Activated CD4-positive, alpha-beta T cell treated with anti-CD3 and anti-CD28 coated beads for 36 hours (primary cell): ENCODE measurements at places on chromosomes 3 and 15. TPM values are rescaled to one million over a fixed set of nuclear protein-coding genes. Genes with fewer than 3 reads are reported as not detected.
A peak's percentile ranks its signal among the peaks of the same experiment; 100 is the strongest.

- no peak overlapping the region for H3K27ac ChIP-seq
- H3K4me3 ChIP-seq, result no peak overlapping the region
- H3K27me3 ChIP-seq, result no peaks in the 10 kb centered on the region
- H3K36me3 ChIP-seq, result no peaks in the 10 kb centered on the region
- no peaks in the 10 kb centered on the region for H3K4me1 ChIP-seq
These were observed 250.0 kb upstream of the VEPH1 start for GRCh38 chr3:157752956-157753786.

DNA sequence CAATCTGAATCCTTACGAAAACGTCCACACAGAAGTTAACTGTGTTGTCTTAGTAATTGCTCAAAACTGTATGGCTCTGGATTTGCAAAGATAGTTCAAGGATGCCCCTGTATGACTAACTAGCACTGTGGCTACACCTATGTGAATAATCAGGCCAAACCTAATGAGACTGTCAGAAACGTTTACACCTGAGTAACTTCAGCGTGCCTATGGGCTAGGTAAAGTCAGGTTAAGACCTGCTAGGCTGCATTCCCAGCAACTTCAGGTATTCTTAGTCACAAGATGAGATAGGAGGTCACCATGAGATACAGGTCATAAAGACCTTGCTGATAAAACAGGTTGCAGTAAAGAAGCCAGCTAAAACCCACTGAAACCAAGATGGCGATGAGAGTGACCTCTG lies 87.8 kb upstream of the PLXND1 start:
- no peak for DNase-seq
- H3K27me3 ChIP-seq, result no peaks in the 10 kb centered on the region
- H3K27ac ChIP-seq, result no peak overlapping the region
- H3K4me1 ChIP-seq, result peaks cover 5% of the 10 kb centered on the region
- no peaks in the 10 kb centered on the region for H3K36me3 ChIP-seq

DNA sequence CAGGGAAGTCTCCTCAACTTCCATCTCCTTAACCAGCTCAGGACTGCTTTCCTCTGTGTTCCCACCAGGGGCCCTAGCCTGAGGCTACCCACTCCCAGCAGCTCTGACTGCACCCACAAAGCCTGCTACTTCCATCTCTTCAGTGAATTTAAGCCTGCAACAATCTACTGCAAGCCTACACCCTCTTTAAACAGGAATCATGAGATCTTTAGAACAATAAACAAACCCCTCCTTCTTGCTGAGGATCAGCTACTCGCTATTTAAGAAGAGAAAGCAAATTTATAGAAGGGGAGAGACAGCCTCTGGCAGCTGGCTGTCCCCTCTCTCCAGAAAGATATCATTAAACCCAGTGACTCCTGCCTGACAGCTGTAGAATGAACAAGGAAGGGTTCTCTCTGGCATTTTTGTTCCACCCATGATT lies 51.9 kb downstream of the ARHGAP31 start:
- H3K4me3 ChIP-seq, result no peak overlapping the region
- no peaks in the 10 kb centered on the region for H3K36me3 ChIP-seq
- H3K27me3 ChIP-seq, result no peaks in the 10 kb centered on the region
- DNase-seq, result no peak

- DNase-seq, result no peak
- no peak overlapping the region for H3K27ac ChIP-seq
- no peaks in the 10 kb centered on the region for H3K27me3 ChIP-seq
- H3K4me3 ChIP-seq, result no peak overlapping the region
- H3K4me1 ChIP-seq, result no peaks in the 10 kb centered on the region
These were observed 173.0 kb downstream of the SHQ1 start for GRCh38 chr3:72675243-72675642.

CTXN2 gene
- total RNA-seq, result not detected

DNA sequence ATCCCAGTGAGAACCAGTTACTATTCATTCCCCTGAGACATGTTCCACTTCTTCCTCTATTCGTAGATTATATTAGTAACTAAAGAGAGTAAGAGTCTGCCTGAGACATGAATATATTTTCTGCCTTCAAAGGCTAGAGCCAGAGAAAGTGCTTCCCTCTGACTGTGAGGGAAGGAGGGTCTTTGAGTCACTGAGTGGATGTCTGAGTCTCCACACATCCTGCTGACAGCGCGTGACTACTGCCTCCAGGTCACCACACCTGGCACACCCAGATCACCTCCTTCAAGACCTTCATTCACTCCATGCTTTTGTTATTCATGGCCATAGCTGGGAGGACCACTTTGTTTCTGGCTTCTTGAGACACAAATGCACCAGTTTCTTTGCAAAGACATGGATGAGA lies 135.6 kb downstream of the SOX2 start:
- no peak overlapping the region for H3K4me3 ChIP-seq
- no peak overlapping the region for H3K27ac ChIP-seq
- no peaks in the 10 kb centered on the region for H3K4me1 ChIP-seq

ZDHHC3 gene
- total RNA-seq, result 32.9 TPM

- H3K4me3 ChIP-seq, result no peak overlapping the region
- H3K27ac ChIP-seq, result no peak overlapping the region
- peaks cover 15% of the 10 kb centered on the region for H3K4me1 ChIP-seq
- no peaks in the 10 kb centered on the region for H3K27me3 ChIP-seq
These were observed 59.2 kb downstream of the LIPC start for GRCh38 chr15:58490888-58491473.

COLQ gene
- 1.1 TPM for total RNA-seq

HGD gene
- total RNA-seq, result 0.58 TPM

- no peak overlapping the region for H3K4me3 ChIP-seq
- H3K27me3 ChIP-seq, result no peaks in the 10 kb centered on the region
- H3K4me1 ChIP-seq, result peaks cover 15% of the 10 kb centered on the region
- H3K36me3 ChIP-seq, result no peaks in the 10 kb centered on the region
- peak; percentile 31 for DNase-seq
These were observed 155.6 kb upstream of the STT3B start for GRCh38 chr3:31377045-31377642.

DNA sequence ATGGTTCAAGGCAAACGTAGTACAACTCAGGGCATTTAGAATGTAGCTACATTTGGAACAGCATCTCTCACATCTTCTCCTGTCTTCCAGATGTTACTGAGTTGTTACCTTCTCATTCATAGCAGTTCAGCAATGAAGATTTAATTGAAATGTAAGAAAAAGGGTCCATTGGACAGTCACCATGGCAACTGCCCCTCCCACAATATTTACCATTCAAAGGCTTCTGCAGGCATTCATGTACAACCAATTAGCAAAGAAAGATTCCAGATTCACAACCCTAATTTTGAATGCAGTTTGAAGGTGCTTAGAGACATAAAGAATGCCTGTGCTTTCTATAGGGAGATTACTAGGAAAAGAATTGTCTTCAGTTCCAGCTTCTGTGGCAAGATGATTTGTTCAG lies 22.2 kb downstream of the SCN11A start:
- no peak overlapping the region for H3K4me3 ChIP-seq
- H3K4me1 ChIP-seq, result no peaks in the 10 kb centered on the region
- no peak for DNase-seq
- H3K36me3 ChIP-seq, result no peaks in the 10 kb centered on the region

ITIH1 gene
- not detected for total RNA-seq

GRCh38 chr15:89118481-89118989 lies 30.3 kb downstream of the ABHD2 start:
- H3K4me1 ChIP-seq, result peaks cover 17% of the 10 kb centered on the region
- DNase-seq, result no peak
- H3K36me3 ChIP-seq, result peaks cover 52% of the 10 kb centered on the region
- H3K27me3 ChIP-seq, result no peaks in the 10 kb centered on the region

CYP11A1 gene
- not detected for total RNA-seq

SLC2A2 gene
- total RNA-seq, result not detected

BCHE gene
- total RNA-seq, result not detected

DNA sequence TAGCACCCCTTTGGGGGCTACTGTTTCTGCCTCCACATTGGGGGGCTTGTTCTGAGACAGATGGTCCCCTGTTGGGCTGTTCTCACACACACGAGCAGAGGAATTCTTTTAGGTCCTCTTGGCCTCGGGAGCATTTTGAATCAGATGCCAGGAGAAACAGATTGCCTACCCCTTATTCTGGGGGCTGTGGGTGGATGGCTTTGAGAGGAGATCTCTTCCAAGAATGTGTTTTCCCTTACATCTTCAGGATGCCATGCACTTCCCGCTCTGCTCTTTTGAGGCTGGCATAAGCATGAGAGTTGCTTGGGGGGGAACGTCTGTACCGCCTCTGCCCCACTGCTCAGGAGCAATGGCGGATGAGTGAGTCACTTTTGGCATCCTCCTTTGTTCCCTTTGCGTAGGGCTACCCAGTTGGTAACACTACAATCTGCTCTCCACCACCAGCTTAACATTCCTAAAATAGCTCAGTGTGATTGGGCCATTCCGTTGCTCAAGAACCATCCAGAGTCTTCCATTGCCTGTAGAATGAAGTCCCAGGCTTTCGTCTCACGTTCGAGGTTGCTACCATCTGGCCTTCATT lies 154.4 kb downstream of the RPLP1 start:
- no peak overlapping the region for H3K27ac ChIP-seq
- H3K4me1 ChIP-seq, result peaks cover 8% of the 10 kb centered on the region
- no peaks in the 10 kb centered on the region for H3K36me3 ChIP-seq

GRCh38 chr3:42891042-42891441 lies 14.9 kb upstream of the ZNF662 start:
- no peak overlapping the region for H3K27ac ChIP-seq
- peaks cover 6% of the 10 kb centered on the region for H3K27me3 ChIP-seq
- no peaks in the 10 kb centered on the region for H3K36me3 ChIP-seq
- DNase-seq, result no peak
- no peaks in the 10 kb centered on the region for H3K4me1 ChIP-seq

MUC13 gene
- total RNA-seq, result not detected

GRCh38 chr3:48301020-48301799 lies 32.3 kb downstream of the SPINK8 start:
- peak within 1 kb of the TSS; percentile 92 for H3K4me3 ChIP-seq
- H3K36me3 ChIP-seq, result peaks cover 39% of the 10 kb centered on the region
- peaks cover 27% of the 10 kb centered on the region for H3K4me1 ChIP-seq
- peak; percentile 97 for DNase-seq
- no peaks in the 10 kb centered on the region for H3K27me3 ChIP-seq

- H3K27me3 ChIP-seq, result peaks cover 2% of the 10 kb centered on the region
- H3K4me3 ChIP-seq, result no peak overlapping the region
- H3K36me3 ChIP-seq, result no peaks in the 10 kb centered on the region
- no peak overlapping the region for H3K27ac ChIP-seq
These were observed 250.6 kb downstream of the MBNL1 start for GRCh38 chr3:152519376-152519775.

DNA sequence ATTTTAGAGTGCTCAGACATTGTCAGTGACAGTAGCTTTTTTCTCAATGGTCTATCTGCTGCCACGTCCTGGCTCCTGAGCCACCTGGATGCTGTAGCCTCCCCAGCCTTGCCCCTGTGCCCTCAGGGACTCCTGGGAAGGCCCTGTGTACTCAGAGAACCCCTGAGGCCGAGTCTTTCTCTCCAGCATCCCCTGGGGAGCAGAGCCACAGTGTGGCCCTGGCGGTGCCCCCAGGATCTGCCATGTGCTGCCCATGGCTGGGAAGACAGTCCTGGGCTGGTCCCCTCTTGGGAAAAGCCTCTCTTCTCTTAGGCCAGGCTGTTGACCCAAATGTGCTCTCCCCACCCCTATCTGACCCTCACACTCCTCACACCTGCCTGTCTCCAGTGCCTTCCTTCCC lies 5.0 kb downstream of the MYD88 start:
- H3K27ac ChIP-seq, result no peak overlapping the region
- H3K4me1 ChIP-seq, result peaks cover 26% of the 10 kb centered on the region
- H3K36me3 ChIP-seq, result peaks cover 23% of the 10 kb centered on the region
- no peaks in the 10 kb centered on the region for H3K27me3 ChIP-seq

- H3K4me3 ChIP-seq, result no peak overlapping the region
- H3K36me3 ChIP-seq, result no peaks in the 10 kb centered on the region
- no peak overlapping the region for H3K27ac ChIP-seq
- DNase-seq, result no peak
These were observed 296.6 kb downstream of the PLOD2 start for GRCh38 chr3:145864336-145864735.

ZKSCAN7 gene
- 2.0 TPM for total RNA-seq

GRCh38 chr3:70829092-70829491 lies 516.7 kb upstream of the MDFIC2 start:
- DNase-seq, result no peak
- no peak overlapping the region for H3K4me3 ChIP-seq
- H3K27ac ChIP-seq, result no peak overlapping the region
- no peaks in the 10 kb centered on the region for H3K36me3 ChIP-seq
- H3K4me1 ChIP-seq, result no peaks in the 10 kb centered on the region

GRCh38 chr15:73838831-73839426 lies 34.4 kb upstream of the TBC1D21 start:
- no peak overlapping the region for H3K27ac ChIP-seq
- DNase-seq, result no peak
- no peak overlapping the region for H3K4me3 ChIP-seq

DNA sequence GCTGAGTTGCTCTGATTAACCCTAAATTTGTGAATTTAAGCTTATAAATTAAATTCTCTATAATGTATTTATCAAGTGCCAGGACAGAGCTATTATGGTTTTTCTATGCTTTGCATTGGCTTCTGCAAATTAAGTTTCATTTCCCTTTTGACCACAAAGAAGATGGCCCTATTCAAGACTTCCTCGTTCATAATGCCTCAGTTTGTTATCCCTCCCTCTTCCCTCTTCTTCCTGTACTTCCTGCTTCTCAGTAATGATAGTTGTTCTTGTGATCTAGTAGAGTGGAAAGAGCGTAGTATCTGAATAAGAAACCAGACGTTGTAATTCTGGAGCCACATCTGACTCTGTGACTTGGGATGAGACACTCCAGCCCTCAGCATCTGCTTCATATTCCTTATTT lies 118.7 kb downstream of the CACNA1D start:
- no peak overlapping the region for H3K27ac ChIP-seq
- H3K4me3 ChIP-seq, result no peak overlapping the region
- H3K36me3 ChIP-seq, result no peaks in the 10 kb centered on the region
- H3K27me3 ChIP-seq, result peaks cover 13% of the 10 kb centered on the region
- no peaks in the 10 kb centered on the region for H3K4me1 ChIP-seq

- peaks cover 2% of the 10 kb centered on the region for H3K4me1 ChIP-seq
- no peaks in the 10 kb centered on the region for H3K36me3 ChIP-seq
- DNase-seq, result peak; percentile 57
- H3K27ac ChIP-seq, result no peak overlapping the region
These were observed 57.5 kb upstream of the PRR23E start for GRCh38 chr3:127135241-127136023.

- no peak for DNase-seq
- H3K27ac ChIP-seq, result no peak overlapping the region
- peaks cover 17% of the 10 kb centered on the region for H3K27me3 ChIP-seq
- peaks cover 3% of the 10 kb centered on the region for H3K4me1 ChIP-seq
- H3K4me3 ChIP-seq, result no peak overlapping the region
These were observed 130.6 kb upstream of the FHIT start for GRCh38 chr3:61381745-61382392.

- H3K4me1 ChIP-seq, result no peaks in the 10 kb centered on the region
- H3K27me3 ChIP-seq, result peaks cover 15% of the 10 kb centered on the region
- no peaks in the 10 kb centered on the region for H3K36me3 ChIP-seq
- no peak overlapping the region for H3K4me3 ChIP-seq
These were observed 92.0 kb upstream of the SAMMSON start for GRCh38 chr3:69907554-69907953.

ZNF770 gene
- 65.1 TPM for total RNA-seq

DNA sequence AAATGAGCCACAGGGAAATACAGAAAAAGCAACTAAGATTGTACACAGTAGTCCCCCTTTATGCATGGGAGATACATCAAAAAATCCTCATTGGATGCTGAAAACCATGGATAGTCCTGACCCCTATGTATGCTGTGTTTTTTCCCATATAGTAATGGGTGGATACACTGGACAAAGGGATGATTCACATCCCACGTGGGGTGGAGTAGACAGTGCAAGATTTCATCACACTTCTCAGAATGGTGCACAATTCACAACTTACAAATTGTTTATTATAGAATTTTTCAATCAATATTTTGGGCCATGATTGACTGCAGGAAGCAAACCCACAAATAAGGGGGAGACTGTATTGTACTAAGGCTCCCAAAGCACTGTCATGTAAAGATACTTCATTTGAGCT lies 224.4 kb upstream of the STRIT1 start:
- DNase-seq, result no peak
- H3K27me3 ChIP-seq, result peaks cover 1% of the 10 kb centered on the region
- H3K4me1 ChIP-seq, result no peaks in the 10 kb centered on the region
- H3K27ac ChIP-seq, result no peak overlapping the region
- no peak overlapping the region for H3K4me3 ChIP-seq

RAB5A gene
- 54.2 TPM for total RNA-seq
